Muscle of leg (tissue), 16 donors: ENCODE measurements at places on chromosomes 5 and 9.

GRCh38 chr5:37881359-37881758 is 41.5 kb upstream of the GDNF start:
- no peak for DNase-seq

GRCh38 chr5:142390334-142390733 is 65.5 kb upstream of the SPRY4 start:
- peak; percentile 75 for DNase-seq

- DNase-seq, result peak; percentile 86
These were observed 73.6 kb upstream of the ZNF622 start for GRCh38 chr5:16539169-16539666.

GRCh38 chr5:57804007-57804444 is 321.4 kb upstream of the ACTBL2 start:
- DNase-seq, result peak; percentile 97

DNA sequence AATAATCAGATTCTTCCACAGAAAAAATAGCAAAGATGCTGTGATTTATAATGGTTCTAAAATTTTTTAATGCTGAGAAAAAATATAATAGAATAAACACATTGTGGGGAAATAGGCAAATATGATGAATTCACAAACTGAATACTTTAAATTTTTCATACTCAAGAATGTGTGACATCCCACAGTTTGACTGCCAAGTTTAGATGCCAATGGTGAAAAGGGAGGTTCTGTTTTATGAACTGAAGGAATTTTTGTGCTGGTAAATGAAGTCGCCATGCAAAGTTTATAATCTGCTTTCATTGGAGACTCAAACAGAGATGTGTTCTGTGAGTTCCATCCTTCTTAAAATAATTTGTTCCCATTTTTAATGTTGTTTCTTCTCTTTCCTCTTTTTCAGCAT is 367.5 kb upstream of the ADAMTS16 start:
- peak; percentile 56 for DNase-seq

GRCh38 chr9:26054600-26055520 is 376.6 kb upstream of the TUSC1 start:
- DNase-seq, result no peak

DNA sequence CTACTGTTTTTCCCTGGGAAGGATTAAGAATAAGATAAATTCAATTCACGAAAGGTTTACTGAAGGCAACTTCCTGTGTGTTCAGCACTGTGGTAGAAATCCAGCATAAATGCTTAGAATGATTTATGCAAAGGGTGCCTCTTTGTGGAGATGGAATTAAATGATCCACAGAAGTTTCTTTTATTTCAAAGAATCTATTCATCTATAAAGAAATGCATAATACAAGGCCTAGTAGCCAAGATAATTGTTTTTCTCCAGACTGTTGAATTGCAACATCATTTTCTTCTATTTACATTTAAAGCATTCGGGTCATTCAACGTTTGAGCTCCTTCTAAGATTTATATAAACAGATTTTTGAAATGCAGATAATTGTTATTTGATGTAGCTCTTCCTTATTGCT is 138.8 kb upstream of the NFIL3 start:
- no peak for DNase-seq

DNA sequence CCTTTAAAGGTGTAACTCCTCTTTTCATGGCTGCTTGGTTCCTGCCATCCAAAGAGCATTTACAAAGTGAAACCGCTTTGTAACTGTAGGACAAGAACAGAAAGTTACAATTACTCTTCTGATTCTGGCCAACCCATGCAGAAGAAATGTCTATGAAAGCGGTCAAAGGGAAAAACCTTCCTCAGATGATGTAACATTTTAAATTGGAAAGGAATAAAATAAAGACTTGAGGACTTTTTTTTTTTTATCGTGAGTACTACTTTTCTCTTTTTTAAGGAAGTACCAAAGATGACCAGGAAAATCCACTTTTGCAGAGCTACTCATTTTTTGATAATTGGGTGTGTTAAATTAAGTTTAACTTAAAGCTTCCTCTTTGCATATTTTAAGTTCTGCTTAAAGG is 13.0 kb upstream of the C9orf72 start:
- no peak for DNase-seq
